HepG2 (cell line): ENCODE measurements at places on chromosomes 3 and 15. TPM values are rescaled to one million over a fixed set of nuclear protein-coding genes. Genes with fewer than 3 reads are reported as not detected.

The OR4F15 gene
- not detected in 2 replicates for total RNA-seq

The CASR gene
- not detected in 2 replicates for total RNA-seq

The AADACL2 gene
- total RNA-seq = not detected in 2 replicates

The ZBED2 gene
- total RNA-seq = 0.04 TPM in 1 of 2 replicates, not detected in the other

The UROC1 gene
- total RNA-seq = 0.71 and 0.74 TPM in 2 replicates

GRCh38 chr3:146067048-146067447 is 93.9 kb downstream of the PLOD2 start:
- peaks cover 2% of the 10 kb centered on the region; the same call in 1 of the 2 replicates for H3K36me3 ChIP-seq
- no peaks in the 10 kb centered on the region for H3K4me1 ChIP-seq
- H3K27ac ChIP-seq = no peak overlapping the region
- DNase-seq = no peak
- H3K27me3 ChIP-seq = no peaks in the 10 kb centered on the region; the same call in 1 of the 2 replicates
- no peak overlapping the region for H3K4me3 ChIP-seq

- no peaks in the 10 kb centered on the region for H3K4me1 ChIP-seq
- DNase-seq = no peak
- H3K4me3 ChIP-seq = no peak overlapping the region
- H3K27me3 ChIP-seq = no peaks in the 10 kb centered on the region
- H3K27ac ChIP-seq = no peak overlapping the region
Measured at GRCh38 chr3:137325170-137325569, 367.4 kb downstream of the IL20RB start.

- H3K27ac ChIP-seq = no peak overlapping the region
- no peaks in the 10 kb centered on the region for H3K4me1 ChIP-seq
- DNase-seq = no peak
- H3K36me3 ChIP-seq = no peaks in the 10 kb centered on the region
- no peaks in the 10 kb centered on the region for H3K27me3 ChIP-seq
Measured at GRCh38 chr3:36697229-36698001, 66.9 kb downstream of the DCLK3 start.

- peaks cover 36% of the 10 kb centered on the region for H3K4me1 ChIP-seq
- H3K4me3 ChIP-seq = no peak overlapping the region
- H3K36me3 ChIP-seq = no peaks in the 10 kb centered on the region
- no peak overlapping the region for H3K27ac ChIP-seq
- H3K27me3 ChIP-seq = no peaks in the 10 kb centered on the region; the same call in 1 of the 3 replicates
Measured at GRCh38 chr3:196165850-196166249, 45.4 kb downstream of the ZDHHC19 start.

DNA sequence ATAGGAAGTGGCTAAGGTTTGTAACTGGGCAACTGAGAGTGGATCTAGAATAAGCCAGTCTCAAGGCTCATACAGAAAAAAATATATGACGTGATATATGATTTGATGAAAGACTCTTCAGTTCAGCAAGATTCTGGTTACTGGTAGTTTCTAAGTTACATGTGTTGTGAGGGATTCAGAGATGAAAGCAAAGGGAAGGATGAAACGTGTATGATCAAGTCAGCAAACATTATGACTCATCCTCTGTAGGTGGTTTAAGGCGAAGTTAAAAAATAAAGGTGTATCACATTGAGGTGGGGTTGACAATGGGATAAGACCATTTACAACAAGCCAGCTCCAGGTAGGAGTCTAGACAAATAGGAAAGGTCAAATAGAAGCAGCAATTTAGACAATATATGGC is 16.2 kb downstream of the TERC start:
- no peaks in the 10 kb centered on the region for H3K36me3 ChIP-seq
- peaks cover 4% of the 10 kb centered on the region; the same call in 1 of the 2 replicates for H3K4me1 ChIP-seq
- peak; percentile 33 for DNase-seq

DNA sequence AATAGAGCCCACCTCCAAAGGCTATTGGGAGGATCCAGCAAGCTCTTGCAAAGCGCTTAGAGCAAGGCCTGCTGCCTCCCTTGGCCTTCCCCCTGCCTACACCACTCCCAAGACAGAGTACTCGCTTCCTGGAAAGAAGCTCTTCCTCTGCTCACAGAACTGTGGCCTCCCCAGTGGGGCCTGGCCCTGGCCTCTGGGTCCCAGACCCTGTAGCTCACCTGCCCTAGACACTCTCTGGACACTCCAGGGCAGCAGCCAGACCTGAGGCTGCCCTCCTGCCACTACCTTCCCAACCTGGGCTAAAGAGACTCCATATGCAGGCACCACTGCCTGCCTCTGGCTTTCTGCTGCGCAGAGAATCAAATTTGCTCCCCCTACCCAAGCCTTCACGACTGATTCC is 49.9 kb downstream of the GRIP2 start:
- no peak overlapping the region for H3K4me3 ChIP-seq
- H3K36me3 ChIP-seq = peaks cover 3% of the 10 kb centered on the region; the same call in 1 of the 2 replicates
- DNase-seq = no peak
- H3K27me3 ChIP-seq = no peaks in the 10 kb centered on the region
- no peak overlapping the region for H3K27ac ChIP-seq

- H3K4me1 ChIP-seq = no peaks in the 10 kb centered on the region
- peak; percentile 33 for DNase-seq
- H3K27ac ChIP-seq = no peak overlapping the region
- no peak overlapping the region for H3K4me3 ChIP-seq
- H3K36me3 ChIP-seq = no peaks in the 10 kb centered on the region
Measured at GRCh38 chr15:73127302-73127936, 75.2 kb downstream of the NEO1 start.

- H3K27ac ChIP-seq = no peak overlapping the region
- no peaks in the 10 kb centered on the region for H3K36me3 ChIP-seq
- no peak for DNase-seq
- H3K27me3 ChIP-seq = no peaks in the 10 kb centered on the region; the same call in 1 of the 2 replicates
- peaks cover 17% of the 10 kb centered on the region for H3K4me1 ChIP-seq
Measured at GRCh38 chr3:136789976-136790375, 28.9 kb upstream of the SLC35G2 start.

DNA sequence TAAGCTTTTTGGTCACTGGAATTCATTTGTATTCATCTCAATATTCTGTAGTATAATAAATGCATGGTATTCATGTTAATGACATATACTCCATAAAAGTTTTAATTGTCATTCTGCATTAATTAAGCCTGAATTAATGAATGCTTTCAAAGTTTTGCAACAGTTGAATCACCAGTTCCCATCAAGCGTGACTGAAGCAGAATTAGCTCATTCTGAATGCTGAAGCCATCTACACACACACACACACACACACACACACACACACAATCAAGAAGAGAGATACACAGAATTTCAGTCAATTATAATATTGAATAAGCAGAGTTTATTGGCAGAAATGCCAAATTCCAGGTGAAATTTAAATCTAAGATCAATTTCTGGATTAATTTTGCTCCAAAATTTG is 252.1 kb upstream of the KCNMB2 start:
- H3K27me3 ChIP-seq = no peaks in the 10 kb centered on the region
- H3K36me3 ChIP-seq = no peaks in the 10 kb centered on the region
- H3K4me3 ChIP-seq = no peak overlapping the region
- no peaks in the 10 kb centered on the region for H3K4me1 ChIP-seq
- H3K27ac ChIP-seq = no peak overlapping the region

GRCh38 chr15:68314563-68314962 is 37.0 kb downstream of the FEM1B start:
- peaks cover 22% of the 10 kb centered on the region for H3K27me3 ChIP-seq
- no peaks in the 10 kb centered on the region for H3K36me3 ChIP-seq
- peaks cover 26% of the 10 kb centered on the region for H3K4me1 ChIP-seq
- peak; percentile 18 for DNase-seq
- no peak overlapping the region for H3K27ac ChIP-seq
- no peak overlapping the region for H3K4me3 ChIP-seq

- no peaks in the 10 kb centered on the region for H3K4me1 ChIP-seq
- no peaks in the 10 kb centered on the region for H3K27me3 ChIP-seq
- DNase-seq = no peak
- H3K4me3 ChIP-seq = no peak overlapping the region
Measured at GRCh38 chr3:168524129-168524528, 428.4 kb upstream of the GOLIM4 start.
